ENCODE measurements at places on chromosomes 1 and 21. TPM values are rescaled to one million over a fixed set of nuclear protein-coding genes. Genes with fewer than 3 reads are reported as not detected.

HSD3B2 gene
- total RNA-seq = not detected

TGFB2 gene
- total RNA-seq = 14.4 TPM

CFHR3 gene
- total RNA-seq = 0.32 TPM

ATP8B2 gene
- total RNA-seq = 44.1 TPM

COG2 gene
- 19.1 TPM for total RNA-seq
